ENCODE measurements at places on chromosomes 4 and X. TPM values are rescaled to one million over a fixed set of nuclear protein-coding genes. Genes with fewer than 3 reads are reported as not detected.
A peak's percentile ranks its signal among the peaks of the same experiment; 100 is the strongest.

Gene MTNR1A
- total RNA-seq: not detected

Gene FANCB
- total RNA-seq: 1.1 TPM

Gene RIPPLY1
- not detected for total RNA-seq

Gene IL2
- total RNA-seq: not detected

Gene CLGN
- not detected for total RNA-seq

Gene CXCL11
- total RNA-seq: not detected

Gene CYSLTR1
- 4.7 TPM for total RNA-seq

Gene NSUN7
- 1.7 TPM for total RNA-seq

Gene FGA
- total RNA-seq: not detected

Gene SSX2
- total RNA-seq: not detected

Gene TRIML2
- not detected for total RNA-seq

Gene SLC6A8
- 45.9 TPM for total RNA-seq

Gene HTR2C
- not detected for total RNA-seq

Gene SSX4
- not detected for total RNA-seq

Gene SLC9A7
- total RNA-seq: 1.3 TPM

Gene CHIC1
- 5.2 TPM for total RNA-seq

Gene NHS
- 11.4 TPM for total RNA-seq

Gene SPANXC
- not detected for total RNA-seq

Gene IL2RG
- 5.8 TPM for total RNA-seq

Gene MAP3K15
- 0.10 TPM for total RNA-seq

Gene ZBTB49
- total RNA-seq: 3.8 TPM

Gene S100G
- not detected for total RNA-seq

Gene ZNF185
- 6.3 TPM for total RNA-seq

Gene FRMPD4
- not detected for total RNA-seq

Gene AVPR2
- total RNA-seq: 7.2 TPM

Gene PHKA2
- 22.4 TPM for total RNA-seq

Gene NALF2
- 0.32 TPM for total RNA-seq

GRCh38 chr4:6341696-6342095, 72.0 kb downstream of the WFS1 start:
- no peak for DNase-seq

DNA sequence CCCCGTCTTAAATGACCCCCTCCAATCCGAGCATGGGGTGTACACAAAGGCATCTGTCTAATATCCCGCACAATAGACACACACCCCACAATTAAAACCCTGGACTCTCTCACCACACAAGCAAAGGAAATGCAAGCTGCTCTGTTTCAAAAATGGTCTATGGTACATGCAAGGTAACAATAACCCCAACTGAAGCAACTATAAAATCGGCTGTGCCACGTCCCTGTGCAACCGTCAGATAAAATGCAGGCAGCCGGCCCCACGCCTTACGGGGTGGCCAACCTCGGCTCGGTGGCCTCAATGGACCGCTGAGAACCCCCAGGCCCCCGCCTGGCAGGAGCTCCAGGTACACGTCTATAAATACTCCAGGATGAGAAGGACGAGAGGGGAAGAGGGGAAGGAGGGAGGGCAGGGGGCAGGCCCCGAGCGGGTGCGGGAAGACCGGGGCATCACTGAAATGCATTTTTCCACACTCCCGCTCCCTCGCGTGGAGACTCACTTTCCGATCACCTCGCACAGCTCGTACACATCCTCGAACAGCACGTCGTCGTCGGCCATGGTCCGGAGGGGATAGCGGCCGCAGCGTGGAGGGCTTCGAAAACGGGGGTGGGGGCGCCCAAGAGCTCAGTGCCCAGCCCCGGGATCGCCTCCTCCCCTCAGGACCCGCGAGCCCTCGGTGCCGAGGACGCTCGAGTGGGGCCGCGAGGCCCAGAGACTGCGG, 763 bp downstream of the CASK start:
- DNase-seq: no peak

- DNase-seq: no peak
Measured at GRCh38 chrX:13827298-13828090, 10.6 kb upstream of the GPM6B start.

GRCh38 chr4:145493166-145493565, 11.5 kb downstream of the SMAD1 start:
- no peak for DNase-seq

- DNase-seq: no peak
Measured at GRCh38 chr4:176271749-176272148, 2.7 kb upstream of the ASB5 start.

DNA sequence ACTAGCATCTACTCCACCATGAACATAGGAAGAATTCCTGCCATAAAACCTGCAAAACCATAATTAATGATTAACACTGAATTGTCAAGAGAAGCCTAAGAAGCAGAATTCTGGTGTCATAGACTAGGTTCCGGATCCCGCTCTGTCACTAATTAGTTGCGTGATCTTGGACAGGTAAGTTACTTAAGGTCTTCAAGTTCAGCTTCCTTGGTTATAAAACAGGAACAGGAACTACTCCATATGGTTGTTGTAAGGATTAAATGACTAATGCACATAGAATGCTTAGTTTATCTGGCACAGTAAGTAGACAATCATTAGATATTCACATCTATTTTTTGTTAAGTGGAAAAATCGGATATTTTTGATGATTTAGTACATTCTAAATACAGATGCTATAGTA, 14.3 kb downstream of the G3BP2 start:
- DNase-seq: no peak

GRCh38 chr4:15147714-15148113, 145.4 kb downstream of the CPEB2 start:
- DNase-seq: no peak

GRCh38 chr4:152851226-152851625, 71.5 kb downstream of the ARFIP1 start:
- no peak for DNase-seq

GRCh38 chr4:68288393-68288740, 42.9 kb upstream of the TMPRSS11B start:
- DNase-seq: no peak

- DNase-seq: no peak
Measured at GRCh38 chrX:80808881-80809411, 731 bp downstream of the BRWD3 start.

GRCh38 chr4:3070709-3071500, 3.4 kb downstream of the HTT-AS start:
- DNase-seq: no peak

GRCh38 chrX:3598709-3599108, 114.7 kb downstream of the PRKX start:
- DNase-seq: no peak

GRCh38 chr4:113316879-113317278, 267.4 kb downstream of the ANK2 start:
- DNase-seq: no peak

- no peak for DNase-seq
Measured at GRCh38 chr4:89312066-89312465, 4.5 kb upstream of the GPRIN3 start.

DNA sequence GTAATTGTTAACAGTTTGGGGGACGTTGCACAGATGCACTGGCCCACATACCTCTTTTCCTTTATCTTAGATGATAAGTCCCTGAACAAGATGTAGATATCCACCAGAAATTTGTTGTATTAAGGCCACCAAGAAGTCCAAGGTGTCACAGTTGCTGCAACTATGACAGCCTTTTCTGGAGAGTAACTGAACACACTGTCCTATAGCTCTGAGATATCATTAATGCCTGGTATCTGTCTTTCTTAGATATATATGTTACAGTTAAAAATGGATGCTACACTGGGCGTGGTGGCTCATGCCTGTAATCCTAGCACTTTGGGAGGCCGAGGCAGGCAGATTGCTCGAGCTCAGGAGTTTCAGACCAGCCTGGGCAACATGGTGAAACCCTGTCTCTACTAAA, 77.8 kb upstream of the PRDX4 start:
- DNase-seq: no peak

DNA sequence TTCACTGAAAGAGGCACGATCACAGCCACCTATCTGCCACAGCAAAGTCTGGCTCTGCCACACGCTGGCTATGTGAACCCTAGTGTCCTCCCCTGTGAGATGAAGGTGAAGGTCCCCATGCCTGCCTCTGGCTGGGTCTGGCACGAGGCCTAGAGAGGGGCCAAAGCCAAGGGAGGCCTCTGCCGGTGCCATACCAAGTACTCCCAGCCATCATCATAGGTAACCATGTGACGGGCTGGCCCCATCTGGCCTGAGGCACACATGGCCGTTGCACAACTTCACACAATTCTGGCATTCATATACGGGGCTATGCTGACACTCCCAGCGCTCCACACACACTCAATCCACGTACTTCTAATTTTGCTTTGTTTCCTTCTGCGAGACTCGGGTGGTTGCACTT, 15.3 kb downstream of the NOP14 start:
- DNase-seq: no peak

- DNase-seq: no peak
Measured at GRCh38 chrX:9619581-9619980, 146.1 kb downstream of the GPR143 start.

GRCh38 chr4:45062935-45063545, 336.7 kb upstream of the GNPDA2 start:
- no peak for DNase-seq

DNA sequence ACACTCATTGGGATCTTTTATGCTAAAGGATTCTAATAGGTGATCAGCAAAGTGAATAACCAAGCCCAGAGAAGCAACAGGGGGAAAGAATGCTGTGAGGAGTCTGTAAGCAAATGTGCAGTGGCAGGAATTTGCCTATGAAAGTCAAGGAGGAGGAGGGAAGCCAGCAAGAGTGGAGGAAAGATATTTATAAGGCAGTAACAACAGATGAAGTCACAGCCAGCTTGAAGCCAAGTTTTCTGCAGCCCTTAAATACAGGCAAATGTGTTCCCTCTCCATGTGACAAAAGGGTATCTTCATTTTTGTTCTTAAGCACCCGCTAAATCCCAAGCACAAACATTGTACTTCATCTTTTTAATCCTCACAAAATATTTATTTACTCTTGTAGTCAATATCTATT, 275.0 kb upstream of the CLNK start:
- DNase-seq: no peak

DNA sequence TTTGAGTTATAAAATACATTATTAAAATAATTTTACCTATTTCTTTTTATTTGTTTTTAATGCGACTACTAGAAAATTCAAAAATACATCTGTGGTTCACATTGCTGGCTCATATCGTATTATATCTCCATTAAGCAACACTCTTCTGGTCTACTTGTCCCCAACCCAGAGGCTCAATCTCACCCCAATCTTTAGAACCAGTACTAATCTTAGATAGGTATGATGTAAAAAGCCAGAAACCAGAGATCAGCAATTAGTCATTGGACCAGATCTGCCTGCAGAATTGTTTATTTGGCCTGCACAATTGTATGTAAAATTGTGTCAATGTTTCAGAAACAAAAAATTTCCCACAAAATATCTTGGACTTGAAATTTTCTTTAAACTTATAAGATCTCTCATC, 155.5 kb upstream of the BMP3 start:
- no peak for DNase-seq

GRCh38 chr4:22881411-22881810, 188.7 kb downstream of the GBA3 start:
- no peak for DNase-seq

- no peak for DNase-seq
Measured at GRCh38 chr4:16450031-16450430, 223.8 kb upstream of the TAPT1 start.

DNA sequence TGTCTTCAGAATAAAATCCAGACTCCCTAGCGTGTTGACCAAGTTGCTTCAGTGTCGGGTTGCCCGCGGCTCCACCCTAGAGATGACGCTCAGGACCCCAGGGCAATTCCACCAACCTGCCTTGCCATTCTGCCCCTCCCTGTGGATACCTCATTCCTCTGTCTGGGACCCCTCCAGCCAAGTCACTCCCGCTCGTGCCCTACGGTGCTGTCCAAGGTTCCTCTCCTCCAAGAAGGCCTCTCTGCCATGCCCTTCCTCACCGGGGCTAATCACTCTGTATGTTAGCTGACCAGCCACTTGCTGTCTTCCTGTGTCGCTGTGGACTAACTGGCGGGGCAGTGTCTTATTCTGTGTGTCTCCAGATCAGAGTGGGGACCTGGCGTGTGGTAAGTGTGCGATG, 46.6 kb downstream of the TENM3 start:
- peak; percentile 79 for DNase-seq

GRCh38 chr4:3464911-3465697, 2.0 kb downstream of the DOK7 start:
- DNase-seq: no peak

DNA sequence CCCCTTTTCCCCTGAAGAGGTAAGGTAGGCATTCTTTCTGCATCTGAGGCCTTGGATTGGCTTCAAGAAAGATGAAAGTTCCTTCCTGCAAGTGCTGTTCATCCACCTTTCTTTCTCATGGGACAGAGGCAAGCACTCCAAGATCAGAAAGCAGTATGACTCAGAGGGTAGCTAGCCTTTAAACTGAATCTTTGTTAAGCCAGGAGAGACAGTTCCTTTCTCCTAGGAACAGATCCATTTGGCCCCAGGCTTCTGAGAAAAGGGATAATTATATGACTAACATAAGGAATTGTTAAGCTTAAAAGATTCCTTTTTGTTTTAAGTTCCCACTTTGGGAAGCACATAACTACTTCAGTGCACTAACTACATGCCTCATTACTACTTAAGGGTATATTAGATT, 192.0 kb downstream of the PPP3CA start:
- no peak for DNase-seq

DNA sequence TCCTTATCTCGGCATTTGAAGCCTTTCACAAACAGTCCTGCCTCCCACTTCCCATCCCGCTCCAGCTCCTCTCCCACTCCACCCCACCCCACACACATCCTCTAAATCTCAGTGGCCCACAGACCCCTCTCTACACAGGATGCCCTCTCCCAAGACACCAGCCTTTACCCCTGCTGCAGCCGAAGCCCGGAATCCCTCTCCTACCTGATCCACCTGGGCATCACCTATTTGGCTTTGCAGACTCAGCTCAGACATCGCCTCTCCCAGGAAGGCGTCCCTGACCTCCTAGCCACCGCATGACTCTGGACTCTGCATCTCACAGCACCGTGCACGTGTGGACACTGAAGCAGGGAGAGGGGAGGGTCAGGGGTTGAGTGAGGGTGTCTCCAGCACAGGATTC, 11.5 kb downstream of the PPP2R2C start:
- no peak for DNase-seq

DNA sequence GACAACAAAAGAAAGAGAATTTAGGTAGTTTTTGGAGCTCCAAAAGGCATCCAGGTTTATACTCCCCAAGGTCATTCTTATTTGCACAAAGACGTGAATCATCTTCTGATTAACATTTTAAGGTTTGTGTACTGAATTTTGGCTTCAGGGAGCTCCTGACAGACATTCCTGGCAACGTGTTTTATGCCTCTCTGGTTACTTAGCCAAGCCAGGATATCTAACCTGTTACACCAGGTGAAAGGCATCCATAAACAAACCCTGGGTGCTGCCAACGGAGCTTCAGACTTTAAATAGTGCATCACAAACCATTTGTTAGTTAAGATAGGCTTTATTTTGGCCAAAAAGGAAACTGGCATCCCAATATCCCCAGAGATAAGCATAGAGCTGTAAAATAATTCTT, 997.3 kb downstream of the ARAP2 start:
- DNase-seq: no peak

GRCh38 chr4:105135785-105136184, 10.9 kb upstream of the TET2 start:
- DNase-seq: no peak
